ENCODE measurements at places on chromosomes 4 and X.

DNA sequence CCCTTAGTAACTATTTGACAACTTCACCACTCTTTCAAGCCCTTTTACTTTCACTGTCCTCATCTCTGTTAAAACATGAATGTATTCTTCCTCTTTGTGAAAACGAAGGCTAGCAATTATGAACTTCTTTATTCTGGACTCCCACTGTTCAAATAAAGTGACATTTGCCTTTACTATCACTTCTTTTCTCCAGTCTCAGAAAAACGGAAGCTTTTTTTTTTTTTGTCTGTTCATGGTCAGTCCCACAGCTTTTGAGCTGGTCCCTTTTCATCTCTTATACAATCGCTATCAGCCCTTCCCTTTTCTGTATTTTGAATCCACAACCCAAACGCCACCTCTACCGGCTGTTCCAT is 327.7 kb downstream of the DKK2 start:
- no peak for DNase-seq

- no peak for DNase-seq
Observed at GRCh38 chr4:105650190-105650589, 58.3 kb downstream of the INTS12 start.

- no peak for DNase-seq
Observed at GRCh38 chrX:124378643-124379042, 32.3 kb downstream of the SH2D1A start.

GRCh38 chr4:138952411-138952810 is 63.2 kb upstream of the NOCT start:
- DNase-seq = no peak

- DNase-seq = no peak
Observed at GRCh38 chr4:3254302-3255131, 5.6 kb downstream of the MSANTD1 start.

DNA sequence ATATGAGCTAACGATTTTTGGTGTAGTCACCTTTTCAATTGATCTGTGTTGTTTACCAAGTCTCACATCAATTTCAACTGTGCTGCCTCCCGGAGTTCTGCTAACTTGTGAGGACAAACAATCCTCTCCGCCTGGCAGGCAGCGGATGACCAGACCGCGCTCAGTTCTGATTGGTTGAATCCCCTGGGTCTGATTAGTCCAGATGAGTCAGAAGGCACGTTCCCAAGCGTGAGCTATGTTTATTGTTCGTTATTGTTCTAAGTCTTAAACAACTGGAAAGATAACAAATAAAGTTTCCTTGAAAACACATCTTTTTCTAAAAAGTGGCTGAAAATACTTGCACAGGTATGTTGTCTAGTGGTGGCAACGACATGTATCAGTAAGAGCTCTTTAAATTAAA is 37.9 kb upstream of the TRPC3 start:
- no peak for DNase-seq

GRCh38 chr4:63986253-63986652 is 423.0 kb downstream of the TECRL start:
- DNase-seq = no peak

DNA sequence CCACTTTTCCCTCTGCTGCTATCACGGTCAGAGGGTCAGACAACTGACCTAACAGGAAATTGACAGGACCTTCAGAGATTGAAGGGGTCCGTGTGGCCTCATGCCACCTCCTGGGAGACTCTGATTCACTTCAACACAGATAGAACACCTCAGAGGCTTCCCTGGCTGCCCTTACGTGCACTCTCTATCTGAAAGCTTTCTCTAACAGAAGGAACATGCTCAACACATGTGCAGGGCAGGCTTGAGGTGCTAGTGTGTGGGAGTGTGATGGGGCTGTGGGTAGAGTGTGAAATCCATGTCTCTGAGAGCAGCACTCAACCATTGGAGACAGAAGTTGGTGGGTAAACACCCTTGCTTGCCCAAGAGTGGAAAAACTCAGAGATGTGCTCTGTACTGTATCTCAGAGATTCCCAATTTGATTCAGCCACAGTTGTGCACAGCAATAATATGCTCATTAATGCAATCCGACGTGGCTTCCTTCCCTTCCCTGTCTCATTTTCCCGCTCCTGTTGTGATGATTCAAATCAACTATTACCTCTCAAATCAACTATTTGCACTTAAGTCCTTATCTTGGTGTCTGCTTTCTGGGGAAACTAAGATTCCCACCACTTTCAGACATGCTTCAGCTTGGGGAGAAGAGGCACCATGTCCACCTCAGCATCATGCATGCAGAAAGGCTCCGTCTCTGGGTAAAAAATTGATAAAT is 62.0 kb upstream of the MAGEB2 start:
- DNase-seq = no peak

- DNase-seq = no peak
Observed at GRCh38 chr4:17578482-17578891, 1.5 kb downstream of the LAP3 start.

DNA sequence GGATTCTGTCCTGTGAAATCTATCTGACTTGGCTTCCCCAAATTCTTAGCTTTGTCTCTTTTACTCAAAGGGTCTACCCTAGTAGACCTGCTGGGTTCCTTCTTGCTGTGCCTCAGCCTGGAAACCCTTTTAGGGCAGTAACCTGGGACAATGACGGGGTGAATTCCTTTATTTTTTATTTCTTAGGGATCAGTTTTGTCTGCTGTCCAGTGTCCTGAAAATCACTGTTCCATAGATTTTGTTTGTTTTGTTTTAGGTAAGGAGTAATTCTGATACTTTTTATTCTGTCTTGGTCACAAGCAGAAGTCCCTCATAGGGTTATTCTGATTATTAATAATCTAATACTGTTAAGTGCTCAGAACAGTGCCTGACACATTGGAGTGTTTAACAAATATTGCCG is 118.9 kb downstream of the EVC2 start:
- no peak for DNase-seq

DNA sequence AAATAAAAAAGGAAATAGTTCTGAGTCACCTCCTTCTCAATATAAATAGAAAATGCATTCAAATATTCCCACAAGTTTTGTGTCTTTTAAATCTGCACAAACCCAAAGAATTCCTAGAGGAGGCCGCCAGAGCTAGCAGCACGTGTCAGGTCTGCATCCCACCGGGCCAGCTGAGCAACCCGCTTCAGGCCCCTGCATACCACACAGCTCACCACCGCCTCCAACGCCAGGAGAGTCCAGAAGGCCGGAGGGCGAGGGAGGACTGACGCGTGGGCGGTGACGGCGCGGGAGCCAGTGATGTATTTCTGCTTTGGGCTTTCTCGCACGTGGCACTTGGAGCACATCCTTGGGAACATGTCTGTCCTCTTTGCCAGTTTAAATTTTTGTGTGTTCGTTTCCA is 61.9 kb upstream of the CLDN34 start:
- no peak for DNase-seq

GRCh38 chr4:138871555-138871875 is 144.1 kb upstream of the NOCT start:
- DNase-seq = no peak

DNA sequence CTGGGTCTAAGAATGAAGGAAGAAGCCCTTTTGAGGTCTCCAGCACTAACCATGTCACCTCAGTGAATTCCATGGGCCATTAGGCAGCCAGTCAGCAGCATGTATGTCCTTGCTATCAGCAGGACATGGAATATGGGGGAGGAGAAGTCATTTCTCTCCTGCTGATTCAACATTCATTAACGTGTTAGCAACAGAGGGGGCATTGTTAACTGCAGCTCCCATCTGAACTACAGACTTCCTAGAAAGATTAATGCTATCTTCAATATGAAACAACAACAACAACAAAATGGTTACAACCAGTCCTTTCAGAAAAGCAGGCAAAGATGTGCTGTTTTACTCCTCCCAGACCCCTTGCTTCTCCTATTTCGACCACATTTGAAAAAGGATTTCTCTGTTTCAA is 120.4 kb upstream of the SLC34A2 start:
- no peak for DNase-seq

DNA sequence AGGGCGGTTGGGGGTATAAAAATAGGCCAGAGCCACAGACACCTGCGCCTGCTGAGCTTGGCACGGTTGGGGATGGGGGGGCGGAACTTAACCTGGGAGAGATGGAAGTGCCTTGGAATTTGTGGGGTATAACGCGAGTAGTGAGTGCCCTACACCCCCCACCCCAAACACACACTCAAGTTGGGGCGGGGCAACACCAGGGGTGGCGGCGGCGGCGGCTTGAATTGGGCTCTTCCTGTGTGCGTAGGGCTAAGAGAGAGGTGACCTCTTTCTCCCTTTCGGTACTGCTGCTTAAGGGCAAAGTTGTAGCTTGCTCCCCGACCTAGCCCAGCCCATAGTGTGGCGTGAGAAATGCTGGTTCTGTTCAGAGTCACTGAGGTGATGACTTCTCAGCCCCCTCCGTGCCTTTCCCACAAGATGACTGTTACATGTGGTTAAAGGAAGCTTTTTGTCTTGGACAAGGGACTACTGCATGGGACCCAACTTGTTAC is 839 bp downstream of the STK26 start:
- no peak for DNase-seq

DNA sequence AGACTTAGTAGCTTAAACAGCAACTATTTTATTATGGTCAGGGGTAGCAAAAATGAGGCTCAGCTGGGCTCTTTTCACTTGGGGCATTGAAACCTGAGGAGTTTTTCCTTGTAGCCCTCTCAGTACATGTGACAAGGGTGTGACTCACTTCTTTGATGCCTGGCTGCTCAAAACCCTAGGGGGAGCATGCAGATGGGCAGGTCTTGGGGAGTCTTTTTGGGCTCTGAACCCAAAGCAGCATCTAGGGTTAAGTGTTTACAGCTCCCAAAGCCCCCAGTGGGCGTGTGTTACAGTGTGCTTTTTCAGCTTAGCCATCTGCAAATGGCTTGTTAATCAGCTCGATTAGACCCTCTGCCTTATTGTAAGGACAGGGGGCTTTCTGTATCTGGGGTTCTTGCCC is 1752.7 kb downstream of the PCDH7 start:
- no peak for DNase-seq

DNA sequence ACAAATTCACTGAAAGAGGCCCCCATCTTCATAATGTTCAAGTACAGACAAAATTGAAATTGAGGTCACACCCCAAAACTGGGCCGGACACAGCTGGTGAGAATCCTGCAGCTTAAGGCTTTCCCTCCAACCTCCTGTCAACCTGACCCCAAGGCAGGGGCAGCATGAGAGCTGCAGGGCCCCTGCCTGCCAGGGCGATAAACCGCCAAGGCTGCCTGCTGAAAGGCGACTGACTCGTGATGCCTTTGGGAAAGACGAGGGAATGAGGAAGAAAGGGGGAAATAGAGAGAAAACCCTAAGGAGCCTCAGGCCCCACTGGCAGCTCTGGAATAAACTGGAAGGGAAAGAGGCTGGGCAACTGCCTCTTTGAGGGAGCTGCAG is 7.3 kb upstream of the IRAK1 start:
- DNase-seq = no peak

DNA sequence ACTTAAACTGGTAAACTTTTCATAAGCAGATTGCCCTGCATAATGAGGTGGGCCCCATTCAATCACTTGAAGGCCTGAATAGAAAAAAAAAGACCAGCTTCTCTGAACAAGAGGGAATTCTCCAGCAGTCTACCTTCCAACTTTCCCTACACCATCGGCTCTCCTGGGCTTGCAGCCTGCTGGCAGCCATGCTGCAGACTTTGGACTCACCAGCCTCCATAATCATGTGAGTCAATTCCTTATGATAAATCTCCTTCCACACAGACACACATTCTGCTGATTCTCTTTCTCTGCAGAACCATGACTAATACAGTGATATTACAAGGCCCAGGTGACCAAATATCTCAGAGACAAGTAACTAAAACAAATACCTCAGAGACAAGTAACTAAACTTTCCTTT is 113.8 kb upstream of the WDR17 start:
- DNase-seq = no peak

GRCh38 chrX:15973299-15973698 is 118.7 kb upstream of the AP1S2 start:
- no peak for DNase-seq

DNA sequence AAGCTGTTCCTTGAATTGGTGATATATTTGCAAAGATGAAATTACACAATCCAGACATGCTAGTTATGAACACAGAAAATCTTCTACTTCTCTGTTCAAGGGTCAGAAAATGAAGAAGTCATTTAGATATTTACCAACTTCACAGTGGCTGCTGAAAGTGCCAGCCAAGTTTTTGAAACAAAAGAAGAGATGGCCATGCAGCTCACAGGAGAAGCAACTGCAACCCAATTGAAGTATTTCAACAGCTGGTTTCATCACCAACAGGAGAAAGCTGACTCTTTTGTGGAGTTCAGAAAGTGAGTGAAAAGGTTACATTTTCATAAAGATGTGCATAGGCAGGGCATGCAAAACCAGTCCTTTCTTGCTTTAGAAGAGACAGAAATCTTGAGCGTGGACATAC is 70.1 kb upstream of the LSM6 start:
- no peak for DNase-seq

DNA sequence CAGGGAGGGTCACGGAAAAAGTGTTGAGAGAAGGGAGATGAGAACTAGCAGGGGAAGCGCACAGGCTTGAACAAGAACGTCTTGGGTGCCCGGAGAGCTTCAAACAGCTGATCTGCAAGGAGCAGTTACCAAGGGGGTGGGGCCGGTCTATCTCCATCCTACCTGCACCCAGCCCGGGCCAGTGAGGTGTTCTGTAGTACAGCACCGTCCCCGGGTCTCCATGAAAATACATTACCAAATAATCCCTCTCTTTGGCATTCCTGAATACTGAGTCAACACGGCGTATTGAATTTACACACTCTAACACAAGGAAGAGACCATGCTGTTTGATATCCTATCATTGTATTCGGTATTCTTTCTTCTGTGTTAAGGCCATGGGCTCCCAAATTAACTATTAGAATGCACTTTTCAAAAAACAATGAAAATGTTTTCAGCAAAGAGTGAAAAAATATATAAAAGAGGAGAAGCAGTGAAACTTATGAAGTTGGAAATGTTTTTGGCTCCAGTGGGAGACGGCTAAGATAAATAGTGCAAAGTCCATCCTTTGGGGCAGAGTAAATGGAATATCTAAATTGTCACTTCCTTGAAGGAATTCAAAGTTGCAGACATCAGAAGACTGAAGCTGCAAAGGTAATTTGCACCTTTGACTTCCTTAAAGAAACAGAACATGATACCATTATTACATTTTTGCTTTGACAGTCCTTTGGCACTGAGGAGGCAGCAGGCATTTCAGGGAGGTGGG is 90.3 kb downstream of the DHRSX start:
- no peak for DNase-seq

GRCh38 chrX:28225513-28225912 is 244.3 kb upstream of the DCAF8L1 start:
- no peak for DNase-seq

DNA sequence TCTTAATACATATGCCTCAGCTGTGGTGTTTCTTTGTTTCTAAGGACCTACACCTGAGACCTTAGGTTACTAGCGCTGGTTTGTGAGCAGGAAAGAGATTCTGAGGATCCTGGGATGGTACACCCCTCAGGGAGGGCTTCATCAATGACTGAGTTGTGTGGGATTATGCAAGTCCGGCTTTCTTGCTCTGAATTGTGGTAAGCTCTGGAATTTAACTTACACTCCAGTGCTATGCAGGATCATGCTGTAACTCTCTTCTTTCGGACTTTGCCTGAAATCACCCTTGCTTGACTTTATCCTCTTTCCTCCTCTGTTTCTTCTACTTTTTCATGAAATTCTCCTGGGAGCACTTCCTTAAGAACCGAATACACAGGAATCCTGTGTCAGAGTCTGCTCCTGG is 431.5 kb upstream of the BOD1L1 start:
- DNase-seq = no peak
